Activated CD4-positive, alpha-beta T cell treated with anti-CD3 and anti-CD28 coated beads for 36 hours (primary cell): ENCODE measurements at places on chromosomes 1 and 21. TPM values are rescaled to one million over a fixed set of nuclear protein-coding genes. Genes with fewer than 3 reads are reported as not detected.

The KRTAP20-3 gene
- total RNA-seq, result not detected

The CELA3B gene
- total RNA-seq, result not detected

The CSF3R gene
- total RNA-seq, result 0.33 TPM

The SPATA45 gene
- total RNA-seq, result not detected

The PLA2G2C gene
- 0.43 TPM for total RNA-seq

The KCNN3 gene
- total RNA-seq, result 0.25 TPM

The MRPS14 gene
- 43.7 TPM for total RNA-seq

DNA sequence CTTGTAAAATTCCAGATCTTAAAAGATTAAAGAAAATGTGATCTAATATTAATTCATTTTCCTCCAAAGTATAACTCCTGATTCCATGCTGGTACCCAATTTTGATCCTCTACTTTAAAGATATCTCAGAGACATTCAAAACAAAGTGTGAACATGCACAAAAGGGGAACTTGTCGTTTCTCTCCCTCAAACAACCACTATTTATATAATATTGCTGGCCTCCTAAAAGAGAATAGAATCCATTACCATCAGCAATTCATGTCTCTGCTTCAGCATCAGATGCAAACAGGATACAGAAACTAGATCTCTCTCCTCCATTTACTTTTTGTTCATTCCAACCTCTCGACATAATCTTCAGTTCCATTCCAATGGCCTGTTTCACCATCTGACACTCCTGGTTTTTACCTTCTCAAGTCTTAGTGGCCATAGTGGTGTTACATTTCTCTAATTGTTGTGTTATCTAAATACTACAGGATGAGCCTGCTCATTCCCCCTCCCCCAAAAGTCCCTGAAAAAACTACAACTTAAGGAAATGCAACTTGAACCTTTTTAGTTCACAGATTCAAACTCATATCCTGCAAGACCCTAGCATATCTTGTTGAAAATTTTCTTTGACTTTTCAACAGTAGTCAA lies 4.1 kb downstream of the NRIP1 start:
- H3K27me3 ChIP-seq, result no peaks in the 10 kb centered on the region
- peaks cover 71% of the 10 kb centered on the region for H3K4me1 ChIP-seq
- peak overlapping the region; percentile 72 for H3K4me3 ChIP-seq
- peak overlapping the region; percentile 37 for H3K27ac ChIP-seq
- H3K36me3 ChIP-seq, result no peaks in the 10 kb centered on the region
- no peak for DNase-seq

DNA sequence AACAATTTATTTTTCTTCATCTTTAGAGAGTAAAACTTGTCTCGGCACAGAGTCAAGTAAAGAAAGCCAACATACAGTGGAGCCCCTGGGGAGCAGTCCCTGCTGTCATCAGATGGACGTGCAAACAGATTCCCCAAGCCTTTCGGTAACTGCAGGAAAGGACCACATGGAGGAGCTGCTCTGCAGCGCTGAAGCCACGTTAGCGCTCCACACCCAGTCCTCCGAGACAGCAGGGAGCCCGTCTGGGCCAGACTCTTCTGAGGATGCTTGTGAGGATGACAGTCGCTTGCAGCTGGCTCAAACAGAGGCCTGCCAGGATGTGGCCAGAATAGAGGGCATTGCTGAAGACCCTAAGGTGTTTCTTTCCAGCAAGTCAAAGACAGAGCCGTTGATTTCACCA lies 77.1 kb upstream of the SCCPDH start:
- peaks cover 2% of the 10 kb centered on the region for H3K4me1 ChIP-seq
- peaks cover 33% of the 10 kb centered on the region for H3K36me3 ChIP-seq
- DNase-seq, result no peak
- no peak overlapping the region for H3K27ac ChIP-seq
- H3K4me3 ChIP-seq, result no peak overlapping the region

- H3K36me3 ChIP-seq, result no peaks in the 10 kb centered on the region
- H3K4me1 ChIP-seq, result peaks cover 39% of the 10 kb centered on the region
- peak overlapping the region; percentile 59 for H3K4me3 ChIP-seq
These were observed 293.3 kb upstream of the RUNX1 start for GRCh38 chr21:35342440-35342839.

DNA sequence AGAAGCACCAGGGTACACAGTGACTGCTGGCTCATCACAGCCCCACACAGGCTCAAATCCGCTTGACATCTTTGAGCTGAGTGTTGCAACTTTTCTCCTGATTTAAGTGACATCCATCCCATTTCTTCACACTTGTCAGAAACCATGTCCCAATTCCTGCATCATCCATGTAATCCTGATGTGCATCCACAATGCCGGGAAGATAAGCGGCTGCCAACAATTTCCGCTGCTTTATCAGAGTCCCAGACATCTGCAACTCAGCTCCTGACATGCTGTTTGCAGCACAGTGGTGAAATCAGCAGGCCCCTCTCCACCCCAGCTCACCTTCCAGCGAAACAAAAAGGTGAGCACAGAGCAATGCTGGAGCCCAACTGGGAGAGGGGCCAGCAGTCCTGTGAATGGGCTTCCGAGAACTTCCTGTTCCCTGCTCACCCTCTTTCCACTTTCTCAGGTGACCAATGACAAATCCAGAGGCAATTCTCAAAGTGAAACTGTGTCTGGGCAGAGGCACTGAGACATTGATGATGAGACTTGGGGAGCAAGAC lies 581.0 kb downstream of the AJAP1 start:
- H3K27me3 ChIP-seq, result peaks cover 4% of the 10 kb centered on the region
- H3K36me3 ChIP-seq, result peaks cover 4% of the 10 kb centered on the region
- no peak overlapping the region for H3K27ac ChIP-seq
- no peak for DNase-seq

GRCh38 chr1:24902471-24902891 lies 27.6 kb downstream of the RUNX3 start:
- DNase-seq, result no peak
- no peak overlapping the region for H3K4me3 ChIP-seq
- peaks cover 52% of the 10 kb centered on the region for H3K36me3 ChIP-seq
- peaks cover 17% of the 10 kb centered on the region for H3K4me1 ChIP-seq
- H3K27me3 ChIP-seq, result no peaks in the 10 kb centered on the region
- no peak overlapping the region for H3K27ac ChIP-seq

- no peak overlapping the region for H3K4me3 ChIP-seq
- no peaks in the 10 kb centered on the region for H3K27me3 ChIP-seq
- H3K36me3 ChIP-seq, result no peaks in the 10 kb centered on the region
- DNase-seq, result no peak
- no peak overlapping the region for H3K27ac ChIP-seq
These were observed 117.2 kb downstream of the PLPPR5 start for GRCh38 chr1:98887507-98887906.

DNA sequence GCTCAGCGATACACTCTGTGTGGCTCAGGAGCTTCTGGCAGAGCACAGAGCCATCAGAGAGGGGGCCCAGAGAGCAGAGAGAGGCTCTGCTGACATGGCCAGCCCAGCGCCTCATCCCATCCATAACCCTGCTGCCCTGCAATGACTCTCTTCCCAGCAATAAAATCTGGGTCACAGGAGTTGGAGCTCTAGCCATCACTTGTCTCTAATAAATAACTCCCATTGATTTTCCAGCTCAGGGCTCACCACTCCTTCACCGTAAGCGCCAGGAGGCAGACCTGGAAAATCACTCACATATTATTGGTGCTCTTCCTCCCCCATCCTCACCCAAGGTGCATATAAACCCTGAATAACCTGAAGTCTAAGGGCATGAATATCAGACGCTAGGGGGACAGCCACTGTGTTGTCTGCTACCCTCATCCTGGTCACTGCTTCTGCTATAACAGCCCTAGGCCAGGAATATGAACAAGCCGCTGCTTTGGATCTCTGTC lies at the start of gene APCS:
APCS (plus strand) TSS at position 366 of the 491 bp plus-strand sequence; CDS start at position 462, 96 bp downstream.
- H3K36me3 ChIP-seq, result no peaks in the 10 kb centered on the region
- H3K27me3 ChIP-seq, result peaks cover 20% of the 10 kb centered on the region
- H3K4me1 ChIP-seq, result no peaks in the 10 kb centered on the region
- no peak for DNase-seq
- no peak within 1 kb of the TSS for H3K4me3 ChIP-seq

- no peaks in the 10 kb centered on the region for H3K36me3 ChIP-seq
- no peaks in the 10 kb centered on the region for H3K4me1 ChIP-seq
- peak; percentile 63 for DNase-seq
- no peak overlapping the region for H3K4me3 ChIP-seq
- no peak overlapping the region for H3K27ac ChIP-seq
- no peaks in the 10 kb centered on the region for H3K27me3 ChIP-seq
These were observed 22.7 kb downstream of the PGM1 start for GRCh38 chr1:63615768-63616420.

- H3K4me1 ChIP-seq, result peaks cover 4% of the 10 kb centered on the region
- H3K27me3 ChIP-seq, result peaks cover 3% of the 10 kb centered on the region
- DNase-seq, result no peak
- H3K36me3 ChIP-seq, result no peaks in the 10 kb centered on the region
These were observed 41.9 kb upstream of the POU2F1 start for GRCh38 chr1:167178831-167179230.

DNA sequence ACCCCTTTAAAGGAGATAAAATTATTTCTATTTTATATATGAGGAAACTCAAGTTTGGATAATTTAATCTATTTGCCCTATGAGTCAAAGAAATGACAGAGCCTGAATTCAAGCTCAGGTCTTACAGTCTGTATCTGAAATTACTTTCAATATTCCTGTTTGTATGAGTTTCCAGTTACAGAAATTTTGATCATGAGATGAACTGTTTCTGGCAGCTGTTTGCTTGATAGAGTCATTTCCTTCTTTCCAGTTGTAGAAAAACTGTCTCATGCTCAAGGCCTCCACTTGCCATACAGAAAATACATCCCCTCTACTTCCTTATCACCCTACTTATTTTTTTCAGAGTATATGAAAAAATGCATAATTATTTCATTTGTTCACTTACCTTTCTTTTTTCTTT lies 87.6 kb downstream of the PTPRC start:
- H3K4me1 ChIP-seq, result peaks cover 65% of the 10 kb centered on the region
- H3K36me3 ChIP-seq, result peaks cover 70% of the 10 kb centered on the region
- no peak overlapping the region for H3K4me3 ChIP-seq
- no peaks in the 10 kb centered on the region for H3K27me3 ChIP-seq
- no peak for DNase-seq

DNA sequence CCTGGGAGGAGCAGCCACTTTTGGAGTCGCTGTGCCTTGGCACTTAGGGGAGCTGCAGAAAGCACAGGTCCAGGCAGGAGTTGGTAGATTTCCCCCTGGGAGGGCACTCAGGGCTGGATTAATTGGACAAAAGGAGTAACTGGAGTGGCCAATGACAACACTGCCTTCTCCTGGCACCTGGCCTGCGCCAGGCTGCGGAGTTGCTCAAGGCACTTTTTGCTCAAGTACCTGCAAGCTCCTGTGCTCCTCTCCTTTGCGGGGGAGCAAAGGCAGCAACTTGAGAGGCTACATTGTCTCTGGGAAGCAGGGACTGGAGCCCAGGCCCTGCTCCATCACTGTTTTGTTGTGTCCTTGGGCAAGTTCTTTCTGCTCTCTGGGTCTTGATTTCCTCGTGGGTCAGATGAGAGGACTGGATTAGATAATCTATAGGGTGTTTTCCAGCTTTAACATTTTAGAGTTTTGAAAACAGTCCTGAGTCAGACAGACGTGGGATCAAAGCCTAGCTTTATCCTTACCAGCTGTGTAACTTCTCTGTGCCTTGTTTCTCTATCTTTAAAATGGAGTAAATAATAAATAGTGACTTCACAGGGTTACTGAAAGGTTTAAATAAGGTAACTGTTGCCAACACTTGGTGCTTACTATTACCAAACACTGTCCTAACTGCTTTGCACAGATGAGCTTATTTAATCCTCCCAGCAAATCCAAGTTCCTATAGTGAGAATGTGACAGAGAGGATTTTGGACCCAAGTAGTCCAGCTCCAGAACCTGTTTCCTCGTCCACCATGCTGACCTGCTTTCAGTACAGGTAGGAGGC lies 18.0 kb upstream of the GRHL3 start:
- no peak for DNase-seq
- H3K27me3 ChIP-seq, result peaks cover 25% of the 10 kb centered on the region
- H3K36me3 ChIP-seq, result no peaks in the 10 kb centered on the region
- H3K4me3 ChIP-seq, result no peak overlapping the region

DNA sequence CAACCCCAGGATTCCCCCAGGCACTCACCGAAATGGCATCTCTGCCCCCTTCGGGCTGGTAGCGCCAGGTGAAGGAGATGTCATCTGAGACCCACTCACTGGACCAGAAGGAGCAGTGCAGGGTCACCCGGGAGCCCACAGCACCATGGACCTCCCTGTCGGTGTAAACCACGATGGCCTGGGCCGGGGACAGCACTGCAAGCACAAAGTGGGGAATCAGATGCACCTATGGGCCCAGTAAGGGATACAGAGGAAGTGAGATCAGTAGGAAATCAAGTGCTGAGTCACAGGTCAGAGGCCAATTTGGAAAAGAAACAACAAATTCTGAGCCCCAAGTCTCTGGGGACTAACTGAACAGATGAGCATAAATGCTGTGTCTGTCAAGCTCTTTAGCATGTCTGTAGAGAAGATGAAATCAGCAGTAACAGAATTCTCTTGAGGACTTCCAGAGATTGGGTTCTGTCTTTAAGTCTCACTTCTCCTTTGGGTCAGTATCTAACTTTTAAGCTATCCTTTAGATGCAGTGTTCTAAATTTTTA lies 2.5 kb downstream of the MPZ start:
- peak; percentile 18 for DNase-seq
- peaks cover 3% of the 10 kb centered on the region for H3K36me3 ChIP-seq
- peak overlapping the region; percentile 15 for H3K4me3 ChIP-seq
- peaks cover 34% of the 10 kb centered on the region for H3K4me1 ChIP-seq
- peak overlapping the region; percentile 53 for H3K27ac ChIP-seq
- no peaks in the 10 kb centered on the region for H3K27me3 ChIP-seq

DNA sequence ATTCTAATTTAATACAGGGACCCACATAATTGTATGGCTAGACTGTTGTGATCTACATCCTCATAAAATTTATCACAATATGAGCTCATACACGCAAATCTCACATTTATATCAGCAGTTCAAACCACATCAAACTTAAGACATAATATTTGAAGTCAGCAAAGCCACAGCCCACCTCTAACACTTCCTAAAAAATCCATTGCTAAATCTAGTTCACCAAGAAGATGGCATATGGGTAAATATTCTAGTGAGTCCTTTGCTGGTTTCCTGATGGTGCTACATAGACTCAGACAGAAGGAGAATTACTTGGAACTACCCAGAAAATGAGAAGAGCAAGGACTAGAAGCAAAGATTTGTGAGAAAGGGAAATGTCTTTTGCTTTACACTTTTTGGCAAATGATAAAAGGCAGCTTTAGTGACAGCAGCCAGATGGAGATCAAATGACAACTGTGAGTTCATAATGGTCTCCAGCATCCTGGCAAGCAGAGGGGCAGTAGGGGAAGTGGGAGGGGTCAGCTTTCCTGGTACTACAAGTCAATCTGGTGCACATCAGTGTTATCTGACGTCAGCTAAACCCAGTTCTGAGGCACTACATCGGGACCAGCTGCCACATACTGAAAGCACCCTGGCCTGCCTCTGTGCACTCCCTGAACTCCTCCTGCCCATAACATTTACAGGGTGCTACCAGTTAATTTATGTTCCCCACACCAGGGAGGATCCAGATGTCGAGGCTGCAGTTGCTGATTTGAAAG lies 10.6 kb upstream of the GADD45A start:
- H3K27ac ChIP-seq, result peak overlapping the region; percentile 78
- peaks cover 2% of the 10 kb centered on the region for H3K27me3 ChIP-seq
- DNase-seq, result peak; percentile 63

GRCh38 chr1:117341123-117341522 lies 26.1 kb upstream of the MAN1A2 start:
- no peak for DNase-seq
- H3K27me3 ChIP-seq, result peaks cover 1% of the 10 kb centered on the region
- H3K36me3 ChIP-seq, result no peaks in the 10 kb centered on the region
- H3K4me1 ChIP-seq, result peaks cover 20% of the 10 kb centered on the region
- no peak overlapping the region for H3K27ac ChIP-seq
- H3K4me3 ChIP-seq, result no peak overlapping the region

- DNase-seq, result no peak
- H3K36me3 ChIP-seq, result no peaks in the 10 kb centered on the region
- no peak overlapping the region for H3K27ac ChIP-seq
- peaks cover 30% of the 10 kb centered on the region for H3K4me1 ChIP-seq
- H3K4me3 ChIP-seq, result no peak overlapping the region
These were observed 62.0 kb upstream of the NEK2 start for GRCh38 chr1:211737115-211738035.
